ENCODE measurements at places on chromosomes 7 and 10. TPM values are rescaled to one million over a fixed set of nuclear protein-coding genes. Genes with fewer than 3 reads are reported as not detected.

Gene KCNIP2
- polyA plus RNA-seq: not detected

Gene HECTD2
- polyA plus RNA-seq: 0.73 TPM

Gene ANKRD30A
- not detected for polyA plus RNA-seq

Gene SLC39A12
- not detected for polyA plus RNA-seq

Gene SPDYE1
- polyA plus RNA-seq: 0.17 TPM

- no peaks in the 10 kb centered on the region for H3K36me3 ChIP-seq
- H3K27me3 ChIP-seq: peaks cover 6% of the 10 kb centered on the region
- H3K4me3 ChIP-seq: no peak overlapping the region
- H3K27ac ChIP-seq: no peak overlapping the region
These were observed 41.4 kb downstream of the COL1A2 start for GRCh38 chr7:94436018-94436604.

- H3K4me1 ChIP-seq: no peaks in the 10 kb centered on the region
- no peak for DNase-seq
- no peaks in the 10 kb centered on the region for H3K27me3 ChIP-seq
- H3K4me3 ChIP-seq: no peak overlapping the region
These were observed 76.1 kb upstream of the POM121L12 start for GRCh38 chr7:52959336-52959735.

DNA sequence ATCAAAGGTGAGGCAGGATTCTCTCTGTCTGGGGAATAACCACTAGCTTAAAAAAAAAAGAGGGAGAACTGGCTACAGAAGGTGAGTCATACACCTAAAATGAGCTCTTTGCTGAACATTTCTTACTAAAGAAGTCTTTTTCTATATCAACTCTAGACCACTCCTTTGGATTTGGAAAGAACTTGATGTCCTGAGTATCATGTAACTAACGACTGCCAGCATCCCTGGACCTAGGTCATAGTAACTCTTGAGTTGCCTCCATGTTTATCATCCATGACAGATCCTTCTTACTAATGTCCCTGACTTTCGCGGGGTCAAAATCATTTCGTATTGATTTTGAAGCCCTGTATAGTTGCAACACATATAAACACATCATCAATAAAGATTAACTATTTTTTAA is 89.1 kb downstream of the CNOT4 start:
- H3K4me3 ChIP-seq: no peak overlapping the region
- H3K4me1 ChIP-seq: no peaks in the 10 kb centered on the region
- H3K27me3 ChIP-seq: no peaks in the 10 kb centered on the region
- H3K36me3 ChIP-seq: peaks cover 25% of the 10 kb centered on the region
- DNase-seq: no peak

- no peak overlapping the region for H3K27ac ChIP-seq
- no peak overlapping the region for H3K4me3 ChIP-seq
- H3K4me1 ChIP-seq: no peaks in the 10 kb centered on the region
- H3K36me3 ChIP-seq: no peaks in the 10 kb centered on the region
- H3K27me3 ChIP-seq: peaks cover 4% of the 10 kb centered on the region
These were observed 42.4 kb downstream of the SORBS1 start for GRCh38 chr10:95518455-95519452.

- H3K27me3 ChIP-seq: no peaks in the 10 kb centered on the region
- peaks cover 23% of the 10 kb centered on the region for H3K4me1 ChIP-seq
- H3K27ac ChIP-seq: no peak overlapping the region
- no peak overlapping the region for H3K4me3 ChIP-seq
These were observed 1.8 kb upstream of the MICALL2 start for GRCh38 chr7:1460821-1461645.

DNA sequence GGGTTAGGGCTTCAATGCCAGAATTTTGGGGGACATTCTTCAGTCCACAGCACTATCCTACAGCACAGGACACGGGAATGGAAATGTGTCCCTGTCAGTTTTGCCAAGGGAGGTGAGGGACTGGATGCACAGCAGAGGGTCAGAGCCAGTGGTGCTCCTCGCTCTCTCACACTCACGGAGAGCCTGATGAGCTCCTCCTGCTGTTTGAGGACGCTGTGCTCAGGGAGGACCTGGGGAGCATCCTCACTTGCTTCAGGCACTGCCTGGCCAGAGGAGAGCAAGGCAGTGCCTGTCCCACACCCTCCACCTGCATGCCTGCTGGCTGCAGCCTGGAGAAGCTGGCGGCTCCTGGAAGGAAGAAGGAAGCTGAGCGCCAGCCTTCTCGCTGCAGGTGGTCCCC is 58.6 kb downstream of the RAMP3 start:
- no peak overlapping the region for H3K27ac ChIP-seq
- H3K36me3 ChIP-seq: no peaks in the 10 kb centered on the region
- H3K4me1 ChIP-seq: no peaks in the 10 kb centered on the region
- H3K4me3 ChIP-seq: no peak overlapping the region
- H3K27me3 ChIP-seq: peaks cover 11% of the 10 kb centered on the region
- DNase-seq: no peak

- H3K36me3 ChIP-seq: no peaks in the 10 kb centered on the region
- H3K4me1 ChIP-seq: no peaks in the 10 kb centered on the region
- no peak overlapping the region for H3K4me3 ChIP-seq
- no peaks in the 10 kb centered on the region for H3K27me3 ChIP-seq
- no peak for DNase-seq
- no peak overlapping the region for H3K27ac ChIP-seq
These were observed 573.5 kb downstream of the KIF20B start for GRCh38 chr10:90274721-90275468.

- no peaks in the 10 kb centered on the region for H3K4me1 ChIP-seq
- H3K36me3 ChIP-seq: no peaks in the 10 kb centered on the region
- H3K27me3 ChIP-seq: peaks cover 35% of the 10 kb centered on the region
- DNase-seq: no peak
- no peak overlapping the region for H3K27ac ChIP-seq
These were observed 15.9 kb downstream of the SKIDA1 start for GRCh38 chr10:21509341-21510240.

DNA sequence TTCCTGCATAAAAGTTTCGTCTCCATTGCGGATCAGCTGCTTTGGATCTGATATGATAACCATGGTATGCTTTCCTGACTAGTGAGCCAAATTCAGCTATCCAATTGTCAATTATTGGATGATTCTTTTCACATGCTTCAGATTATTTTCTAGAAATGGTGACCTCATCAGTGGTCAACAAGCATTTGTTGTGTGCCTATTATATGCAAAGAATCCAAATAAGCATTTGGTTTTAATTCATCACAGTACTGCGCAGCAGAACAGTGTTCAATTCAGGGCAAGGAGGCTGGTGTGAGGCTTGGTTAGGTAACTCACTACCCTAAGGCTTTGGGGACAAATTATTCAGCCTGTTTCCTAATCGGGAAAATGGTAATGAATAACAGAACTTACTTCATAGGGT is 200.5 kb downstream of the SKAP2 start:
- H3K27ac ChIP-seq: no peak overlapping the region
- H3K27me3 ChIP-seq: no peaks in the 10 kb centered on the region
- no peak for DNase-seq

DNA sequence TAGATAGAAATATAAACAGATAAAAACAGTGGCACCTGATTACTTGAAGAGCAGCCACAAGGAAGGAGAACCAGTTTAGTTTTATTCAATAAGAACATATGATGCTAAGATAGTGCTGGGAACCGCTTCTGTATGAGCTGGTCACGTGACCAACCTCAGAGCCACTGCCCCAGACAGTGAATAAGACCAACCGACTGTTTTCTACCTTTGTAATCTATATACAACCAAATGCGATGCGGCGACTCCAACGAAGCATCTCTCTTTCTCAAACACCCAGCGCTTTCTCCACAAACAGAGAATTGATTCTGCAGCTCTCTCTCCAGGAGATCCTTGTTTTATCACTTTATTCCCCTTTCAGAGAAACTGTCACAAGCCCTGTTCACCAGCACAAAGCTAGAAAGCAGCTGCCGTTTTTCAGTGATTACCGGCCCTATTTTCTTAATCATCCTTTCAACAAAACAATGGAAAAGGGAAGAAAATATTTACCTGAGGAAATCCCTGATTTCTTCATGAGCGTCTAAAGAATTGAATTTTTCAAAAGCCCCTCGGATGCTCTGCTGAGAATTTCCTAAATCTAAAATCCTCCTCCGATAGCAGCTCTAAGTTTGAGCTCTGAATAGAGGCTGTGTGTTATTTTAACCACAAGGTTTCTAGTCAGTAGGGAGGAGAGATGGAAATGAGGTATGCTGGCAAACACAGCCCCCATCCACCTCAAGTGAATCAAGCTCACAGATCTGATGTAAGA is 55.7 kb upstream of the JCAD start:
- no peaks in the 10 kb centered on the region for H3K36me3 ChIP-seq
- H3K4me1 ChIP-seq: no peaks in the 10 kb centered on the region
- no peak for DNase-seq

DNA sequence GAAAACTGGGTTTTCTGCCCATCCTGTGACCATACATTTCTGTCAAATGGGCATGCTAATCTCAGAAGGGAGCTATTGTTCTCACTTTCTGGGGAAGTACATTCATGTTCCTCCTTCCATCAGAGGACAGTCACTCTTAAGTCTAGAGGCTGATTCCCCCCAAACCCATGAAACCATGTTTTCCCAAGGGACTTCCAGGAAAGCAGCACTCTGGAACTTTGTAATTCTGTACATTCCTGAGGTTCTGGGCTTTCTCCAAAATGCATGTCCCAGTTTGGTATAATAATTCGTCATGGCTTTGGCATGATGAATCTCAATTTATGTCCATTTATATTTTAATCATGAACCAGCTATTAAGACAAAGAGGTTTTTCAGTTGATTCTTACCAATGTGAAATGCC is 688.1 kb downstream of the LRMDA start:
- no peak overlapping the region for H3K27ac ChIP-seq
- DNase-seq: no peak
- H3K36me3 ChIP-seq: no peaks in the 10 kb centered on the region
- H3K27me3 ChIP-seq: no peaks in the 10 kb centered on the region
- H3K4me1 ChIP-seq: no peaks in the 10 kb centered on the region
- H3K4me3 ChIP-seq: no peak overlapping the region

- H3K4me3 ChIP-seq: no peak overlapping the region
- H3K36me3 ChIP-seq: peaks cover 53% of the 10 kb centered on the region
- H3K4me1 ChIP-seq: no peaks in the 10 kb centered on the region
- no peak for DNase-seq
- H3K27me3 ChIP-seq: no peaks in the 10 kb centered on the region
These were observed 7.5 kb downstream of the INTS1 start for GRCh38 chr7:1496531-1497292.

GRCh38 chr7:131039836-131040235 is 287.8 kb upstream of the MKLN1 start:
- H3K36me3 ChIP-seq: peaks cover 19% of the 10 kb centered on the region
- H3K4me1 ChIP-seq: peaks cover 50% of the 10 kb centered on the region
- no peak for DNase-seq
